ENCODE measurements at places on chromosomes 2 and 18.

GRCh38 chr2:70926042-70926441 is 9.7 kb upstream of the ATP6V1B1 start:
- DNase-seq = no peak

- peak; percentile 46 for DNase-seq
Observed at GRCh38 chr2:173021939-173022371, 53.7 kb upstream of the MAP3K20 start.

DNA sequence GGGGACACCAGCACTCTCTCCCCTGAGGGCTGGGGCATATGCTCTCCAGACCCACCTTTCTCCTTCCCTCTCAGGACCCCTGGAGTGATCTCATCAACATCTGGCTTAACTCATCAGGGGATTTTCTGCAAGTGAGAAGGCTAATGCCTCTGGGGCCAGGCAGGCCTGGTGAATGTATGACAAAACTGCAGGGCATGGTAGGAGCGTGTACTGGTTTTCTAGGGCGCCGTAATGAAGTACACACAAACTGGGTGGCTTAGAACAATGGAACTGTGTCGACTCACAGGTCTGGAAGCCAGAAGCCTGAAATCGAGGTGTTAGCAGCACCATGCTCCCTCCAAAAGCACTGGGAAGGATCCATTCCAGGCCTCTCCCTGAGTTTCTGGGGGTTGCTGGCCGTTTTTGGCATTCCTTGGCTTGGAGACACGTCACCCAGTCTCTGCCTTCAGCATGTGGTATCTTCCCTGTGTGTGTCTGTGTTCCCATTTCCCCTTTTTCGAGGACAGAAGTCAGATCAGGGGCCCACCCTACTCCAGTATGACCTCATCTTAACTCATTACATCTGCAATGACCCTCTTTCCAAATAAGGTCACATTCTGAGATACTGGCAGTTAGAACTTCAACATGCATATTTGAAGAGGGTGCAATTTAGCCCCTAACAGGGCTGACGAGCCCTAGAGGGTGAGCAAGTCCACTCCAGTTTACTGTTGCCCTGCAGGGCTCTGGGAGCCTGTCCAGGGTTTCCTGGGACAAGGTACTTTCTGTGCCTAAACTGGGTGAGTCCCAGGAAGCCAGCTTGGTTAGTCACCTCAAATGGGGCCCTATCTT is 45.5 kb upstream of the CAB39 start:
- peak; percentile 84 for DNase-seq

DNA sequence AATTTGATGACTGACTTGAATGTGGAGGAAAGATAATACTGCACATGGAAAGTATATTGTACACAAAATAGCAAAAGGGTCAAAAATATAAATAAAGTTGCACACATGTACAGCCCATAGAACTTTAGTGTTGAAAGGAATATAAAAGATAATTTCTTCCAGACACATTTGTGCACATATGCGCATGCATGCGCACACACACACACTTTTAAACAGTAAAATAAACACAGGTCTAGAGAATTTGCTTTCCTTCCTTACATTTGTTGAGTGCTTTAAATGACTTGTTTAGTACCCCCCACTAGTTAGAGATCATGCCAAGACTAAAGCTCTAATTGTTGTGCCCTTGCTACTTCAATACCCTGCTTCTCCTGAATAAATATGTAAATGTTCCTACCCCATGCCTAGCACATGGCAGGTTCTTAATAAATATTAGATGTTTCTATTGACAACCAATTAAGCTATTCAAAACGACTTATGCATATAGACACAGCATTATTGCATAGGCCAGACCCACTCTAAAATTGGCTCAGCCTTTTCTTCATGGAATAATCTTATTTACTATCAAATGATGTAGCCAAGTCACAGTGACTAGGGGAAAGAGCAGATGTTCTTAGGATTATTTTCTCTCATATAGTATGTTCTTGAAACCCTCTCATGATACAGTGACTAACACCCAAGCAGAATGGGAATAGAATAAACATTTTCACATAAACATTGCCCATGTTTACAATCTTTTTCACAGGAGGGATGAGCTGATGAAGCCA is 165.5 kb upstream of the ACVR2A start:
- no peak for DNase-seq

DNA sequence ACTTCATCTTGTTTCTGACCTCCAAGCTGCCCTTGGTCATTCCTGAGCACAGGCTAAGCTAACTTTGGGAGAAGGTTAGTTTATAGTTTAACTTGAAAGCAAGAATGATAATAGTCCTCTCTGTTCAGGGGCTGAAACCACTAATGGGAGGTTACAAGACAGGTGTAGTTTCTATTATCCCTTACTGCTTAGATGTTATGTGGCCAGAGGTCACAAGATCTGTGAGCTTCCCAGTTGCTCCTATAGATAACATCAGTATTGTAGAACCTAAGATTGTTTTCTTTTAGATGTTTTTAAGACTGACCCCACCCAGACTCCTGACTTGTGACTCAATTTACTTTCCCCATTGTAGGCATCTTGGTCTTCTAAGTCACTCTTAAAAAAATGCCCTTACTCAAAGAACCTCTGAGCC is 94.8 kb upstream of the LPIN2 start:
- DNase-seq = no peak

- DNase-seq = no peak
Observed at GRCh38 chr2:235232449-235233433, 261.1 kb upstream of the AGAP1 start.

- peak; percentile 69 for DNase-seq
Observed at GRCh38 chr2:95530734-95531133, 46.2 kb upstream of the TRIM43B start.
